Head of caudate nucleus (tissue), 42 donors: ENCODE measurements at places on chromosomes 11 and 22.

DNA sequence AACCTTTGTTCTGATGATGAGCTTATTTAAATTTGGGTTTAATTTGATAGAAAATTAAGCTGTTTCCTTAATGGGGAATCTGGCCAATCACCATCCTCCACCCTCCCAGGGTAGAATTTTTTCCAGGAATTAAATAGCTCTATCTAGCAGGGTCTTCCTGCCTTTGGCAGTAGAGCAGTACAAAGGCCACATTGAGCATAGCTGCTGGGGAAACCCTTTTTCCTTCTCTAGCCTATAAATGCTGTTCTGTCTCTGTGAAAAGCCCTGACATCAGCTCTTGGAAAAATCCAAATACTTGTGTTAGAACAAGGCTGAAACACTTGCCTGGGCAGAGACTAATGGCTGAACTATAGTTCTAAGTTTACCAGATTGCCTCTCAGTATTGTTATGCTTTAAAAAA, 55.1 kb downstream of the ARHGEF12 start:
- peak; percentile 51 for DNase-seq

DNA sequence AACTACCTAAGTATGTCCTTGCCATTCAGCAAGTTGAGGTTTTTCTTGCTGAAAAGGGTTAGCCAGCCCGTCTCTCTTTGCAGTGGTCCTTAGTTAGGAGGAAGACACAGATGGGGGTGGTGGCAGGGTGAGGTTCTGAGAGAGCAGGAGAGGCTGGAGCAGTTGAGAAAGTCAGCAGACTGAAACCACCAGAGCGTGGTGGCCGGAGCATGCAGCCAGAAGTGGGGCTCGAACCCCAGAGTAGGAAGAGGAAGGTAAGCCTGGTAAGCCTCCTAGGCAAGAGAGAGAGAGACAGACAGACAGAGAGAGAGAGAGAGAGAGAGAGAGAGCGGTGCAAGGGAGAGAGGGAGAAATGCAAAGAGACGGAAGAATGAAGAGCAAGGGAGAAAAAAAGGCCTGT, 9.2 kb upstream of the SCN4B start:
- no peak for DNase-seq

- no peak for DNase-seq
Observed at GRCh38 chr22:49005557-49005956, 822.1 kb downstream of the BRD1 start.

GRCh38 chr11:87463486-87464102, 425.9 kb downstream of the TMEM135 start:
- no peak for DNase-seq

DNA sequence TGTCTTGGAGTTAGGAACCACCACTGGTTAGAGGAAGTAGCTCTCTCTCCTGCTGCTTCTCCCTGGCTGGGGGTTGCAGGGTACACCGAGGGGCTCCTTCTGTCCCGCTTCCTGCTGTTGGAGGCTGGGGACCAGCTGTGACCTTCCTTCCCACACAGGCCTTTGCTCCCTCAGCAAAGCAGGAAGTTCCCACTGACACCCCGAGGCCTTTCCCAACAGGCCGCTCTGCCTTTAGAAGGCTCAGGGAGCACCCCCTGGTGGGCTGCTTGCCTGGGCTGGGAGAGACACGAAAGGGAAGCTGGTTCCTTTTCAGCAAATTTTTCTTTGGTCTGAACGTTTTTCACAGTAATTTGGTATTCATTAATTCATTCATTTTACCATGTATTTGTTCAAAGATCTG, 527.9 kb upstream of the B3GAT1 start:
- peak; percentile 42 for DNase-seq

- DNase-seq, result no peak
Observed at GRCh38 chr11:96023275-96023674, 99.4 kb upstream of the MTMR2 start.

DNA sequence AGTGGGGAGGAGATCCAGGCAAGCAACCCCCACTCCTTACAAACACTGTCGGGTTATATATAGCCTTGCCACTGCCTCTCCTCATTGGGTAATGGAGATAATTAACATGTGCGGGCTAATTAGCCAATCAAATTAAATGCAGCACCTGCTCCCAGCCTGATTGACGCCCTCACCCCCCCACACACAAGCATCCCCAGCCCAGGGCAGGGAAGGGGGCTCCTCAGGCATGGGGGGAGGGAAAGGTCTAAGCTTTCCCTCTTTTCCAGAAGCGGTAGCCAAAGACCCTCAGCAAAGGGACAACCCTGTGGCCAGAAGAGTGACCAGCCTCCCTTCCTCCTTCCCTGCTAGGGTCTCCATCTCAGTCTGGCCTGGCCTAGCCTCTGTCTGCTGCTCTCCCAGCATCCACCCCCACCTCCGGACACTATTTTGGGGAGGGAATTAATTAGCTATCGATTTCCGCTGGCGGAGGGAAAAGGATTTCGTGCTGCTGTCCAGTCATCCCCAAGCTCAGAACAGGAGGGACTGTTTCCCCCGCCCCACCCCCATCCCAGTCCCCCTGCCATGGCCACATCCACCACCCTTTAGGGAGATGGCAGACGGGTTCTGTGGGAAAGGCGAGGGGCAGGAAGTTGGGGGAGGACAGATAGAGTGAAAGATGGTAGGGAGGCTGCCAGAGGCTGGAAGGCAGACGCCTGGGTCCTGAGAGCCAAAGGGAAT, 7.1 kb downstream of the NRXN2 start:
- DNase-seq, result no peak

DNA sequence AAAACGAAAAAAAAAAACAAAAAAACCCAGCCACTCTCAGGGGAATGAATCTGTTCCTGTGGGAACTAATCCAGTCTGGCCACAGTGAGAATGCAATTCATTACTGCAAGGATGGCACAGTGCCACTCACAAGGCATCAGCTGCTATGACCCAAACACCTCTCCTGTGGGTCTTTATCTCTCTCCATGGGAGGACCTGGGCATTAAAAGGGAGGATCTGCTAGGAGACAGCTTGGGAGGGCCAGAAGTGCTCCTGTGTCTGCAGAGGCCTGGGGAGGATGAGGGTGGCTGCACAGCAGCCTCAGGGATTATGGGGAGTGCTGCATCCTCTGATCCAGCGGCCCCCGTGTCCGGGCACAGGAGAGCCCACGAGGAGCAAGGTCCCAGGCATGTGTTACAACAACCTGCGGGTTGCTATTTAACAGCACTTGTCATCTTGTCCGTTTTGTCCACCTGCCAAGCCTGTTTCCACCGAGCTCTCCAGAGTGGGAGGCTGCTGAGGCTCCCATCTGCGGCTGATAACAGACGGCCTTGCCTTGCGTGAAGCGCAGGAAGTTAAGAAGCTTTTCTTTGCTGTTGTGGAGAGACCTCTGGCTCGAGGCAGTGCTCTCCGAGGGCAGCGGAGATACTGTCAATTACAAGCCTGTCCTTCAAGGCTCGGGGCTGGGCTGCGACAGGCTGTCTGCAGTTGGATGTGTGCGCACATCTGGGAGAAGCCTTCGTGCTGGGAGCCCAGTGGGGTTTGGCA, 97.7 kb downstream of the NXPE2 start:
- DNase-seq, result no peak

DNA sequence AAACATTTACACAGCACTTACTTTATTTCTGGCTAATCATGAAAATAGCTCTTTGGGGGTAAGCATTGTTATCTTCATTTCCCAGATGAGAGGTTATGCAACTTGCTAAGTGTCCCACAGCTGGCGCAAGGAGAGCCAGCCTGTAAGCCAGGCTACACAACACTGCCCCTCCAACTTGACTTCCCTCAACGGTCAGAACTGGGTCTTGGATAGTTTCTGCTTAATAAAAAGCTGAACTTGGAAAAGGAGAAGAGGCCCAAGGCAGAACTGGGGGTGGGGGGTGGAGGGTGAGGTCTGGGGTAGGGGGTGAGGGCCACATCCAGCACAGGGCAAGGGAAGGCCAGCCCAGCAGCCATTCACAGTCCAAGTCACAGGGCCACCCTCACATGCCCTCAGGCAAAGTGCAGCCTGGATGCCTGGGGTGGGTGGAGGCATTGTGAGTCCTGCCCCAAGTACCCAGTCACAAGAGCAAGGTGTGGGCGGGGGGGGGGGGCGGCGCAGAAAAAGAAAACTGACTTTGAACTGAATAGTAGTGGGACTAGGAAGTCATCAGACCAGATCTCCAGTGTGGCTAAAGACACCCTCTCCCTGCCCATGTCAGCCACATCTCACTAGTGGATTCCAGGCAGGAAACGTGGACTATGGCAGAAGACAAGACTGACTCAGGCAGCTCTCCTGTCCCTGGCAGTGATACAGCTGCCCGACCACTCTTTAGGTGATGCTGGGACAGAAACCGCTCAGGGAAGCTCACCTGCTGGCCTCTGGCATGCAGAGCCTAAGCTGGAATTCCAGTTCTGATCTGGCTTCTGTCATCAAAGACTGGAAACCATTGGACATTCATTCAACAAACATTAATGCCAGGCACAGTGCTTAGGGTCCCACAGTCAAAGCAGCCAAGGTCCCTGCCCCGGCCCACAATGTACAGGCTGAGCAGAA, 52.4 kb downstream of the PACSIN2 start:
- peak; percentile 40 for DNase-seq

DNA sequence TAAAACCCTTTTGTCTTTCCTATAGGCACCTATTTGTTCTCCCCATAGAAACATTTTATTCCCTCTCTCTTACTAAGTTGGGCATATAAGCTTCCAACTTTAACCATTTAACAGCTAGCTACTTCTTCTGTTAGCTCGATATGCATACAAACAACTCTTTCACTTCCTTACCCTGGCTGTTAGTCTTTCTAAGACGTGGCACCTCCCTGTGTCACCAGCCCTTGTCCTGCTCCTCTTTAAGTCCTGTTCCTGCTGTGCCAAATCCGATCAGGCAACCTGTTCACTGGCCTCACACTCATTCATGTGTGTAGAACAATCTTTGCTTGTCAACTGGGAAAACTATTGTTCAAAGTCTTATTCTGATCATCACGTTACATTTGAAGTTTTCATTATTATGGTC, 1376.1 kb upstream of the TENM4 start:
- no peak for DNase-seq

DNA sequence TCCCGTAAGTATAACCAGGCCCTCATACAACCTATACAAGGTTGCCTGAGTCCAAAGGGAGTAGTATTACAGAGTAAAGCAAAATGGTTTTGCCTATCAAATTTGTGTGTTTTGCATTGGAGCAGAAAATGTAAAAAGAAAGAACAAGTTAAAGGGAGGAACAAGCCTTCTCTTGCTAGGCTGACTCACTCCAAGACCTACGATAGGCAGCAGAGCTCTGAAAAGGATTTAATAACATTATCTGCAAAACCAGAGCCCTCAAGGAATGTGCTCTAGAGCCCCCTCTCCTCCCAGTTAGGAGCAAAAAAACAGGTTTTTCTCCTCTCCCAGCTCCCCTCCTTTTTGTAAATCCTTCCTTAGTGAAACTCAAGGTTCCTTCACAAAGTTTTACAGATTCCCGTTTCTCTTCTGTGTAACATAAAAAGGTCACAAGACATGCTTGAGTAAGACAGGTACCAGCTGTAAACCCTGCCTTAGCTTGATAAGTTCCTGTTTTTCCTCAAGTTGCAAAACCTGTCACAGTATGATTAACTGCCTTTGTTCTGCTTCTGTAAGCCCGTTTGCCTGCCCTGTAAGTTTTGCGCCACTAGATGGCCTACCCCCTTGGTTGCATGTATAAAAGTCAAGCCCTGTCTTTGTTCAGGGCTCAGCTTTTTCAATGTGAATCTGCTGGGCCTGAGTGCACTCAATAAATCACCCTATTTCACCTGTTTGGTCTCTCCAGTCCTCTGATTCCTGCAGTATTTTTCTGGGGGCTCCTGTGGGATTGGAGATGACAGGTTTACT, 498.2 kb downstream of the KCNA4 start:
- no peak for DNase-seq

DNA sequence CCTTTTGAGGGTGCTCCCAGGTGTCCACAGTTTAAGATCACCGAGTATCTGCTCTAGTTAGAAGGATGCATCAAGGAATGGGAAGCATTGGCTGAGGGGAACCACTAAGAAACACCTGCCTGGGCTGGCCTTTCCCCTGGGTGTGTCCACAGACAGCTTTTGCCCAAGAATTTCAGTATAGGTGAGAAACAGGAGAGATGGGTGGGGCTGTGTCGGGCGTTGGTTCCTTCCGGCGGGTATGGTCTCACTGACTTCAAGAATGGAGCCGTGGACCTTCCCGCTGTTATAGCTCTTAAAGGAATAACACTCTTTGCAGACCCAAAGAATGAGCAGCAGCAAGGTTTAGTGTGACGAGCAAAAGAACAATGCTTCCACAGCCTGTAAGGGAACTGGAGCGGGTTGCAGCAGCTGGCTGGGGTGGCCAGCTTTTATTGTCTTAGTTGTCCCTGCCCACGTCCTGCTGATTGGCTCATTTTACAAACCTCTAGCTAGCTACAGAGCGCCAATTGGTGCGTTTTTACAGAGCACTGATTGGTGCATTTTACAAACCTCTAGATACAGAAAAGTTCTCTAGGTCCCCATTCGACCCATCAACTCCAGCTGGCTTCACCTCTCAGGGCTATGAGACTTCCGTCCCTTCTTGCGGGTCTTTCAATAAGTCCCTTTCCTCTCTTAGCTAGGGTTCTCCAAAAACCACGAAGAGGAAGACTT, 2.4 kb downstream of the FADS1 start:
- peak; percentile 57 for DNase-seq

- DNase-seq, result no peak
Observed at GRCh38 chr11:85821636-85822035, 10.7 kb upstream of the SYTL2 start.

DNA sequence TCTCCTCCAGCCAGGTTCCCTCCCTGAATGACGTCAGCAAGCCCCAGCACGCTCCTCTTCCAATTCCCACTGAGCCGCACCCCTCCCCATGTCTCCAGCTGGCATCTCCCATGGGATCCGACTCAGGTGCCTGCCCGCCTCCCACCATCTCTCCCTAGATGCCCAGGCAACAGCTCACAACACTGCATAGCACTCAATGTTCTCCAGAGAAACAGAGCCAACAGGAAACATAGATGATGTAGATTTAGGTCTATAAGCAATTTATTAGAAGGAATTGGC, 532.3 kb downstream of the BRD1 start:
- no peak for DNase-seq

- DNase-seq, result no peak
Observed at GRCh38 chr22:27836181-27836580, 34.6 kb upstream of the MN1 start.

DNA sequence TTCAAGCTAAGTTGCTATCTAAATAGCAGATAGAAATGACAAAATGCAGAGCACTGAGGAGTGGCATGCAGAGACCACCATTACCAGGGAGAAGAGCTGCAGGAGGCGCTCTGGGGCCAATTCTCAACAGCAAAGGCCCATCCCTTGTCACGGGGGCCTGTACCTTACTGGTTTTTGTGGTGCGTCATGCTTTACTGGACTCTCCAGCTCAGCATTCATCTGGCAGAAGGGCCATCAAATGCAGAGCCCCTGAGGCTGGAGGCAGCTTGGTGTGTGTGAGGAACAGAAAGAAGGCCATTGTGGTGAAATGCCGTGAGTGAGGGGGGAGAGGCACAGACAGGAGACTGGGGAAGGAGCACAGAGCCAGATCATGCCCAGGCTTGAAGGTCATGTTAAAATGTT, 56.5 kb upstream of the NAV2 start:
- no peak for DNase-seq

- no peak for DNase-seq
Observed at GRCh38 chr11:8327761-8328192, 64.1 kb upstream of the LMO1 start.

GRCh38 chr11:17979770-17980371, 33.0 kb downstream of the SERGEF start:
- peak; percentile 29 for DNase-seq
